ENCODE measurements at places on chromosomes 7 and 10.

DNA sequence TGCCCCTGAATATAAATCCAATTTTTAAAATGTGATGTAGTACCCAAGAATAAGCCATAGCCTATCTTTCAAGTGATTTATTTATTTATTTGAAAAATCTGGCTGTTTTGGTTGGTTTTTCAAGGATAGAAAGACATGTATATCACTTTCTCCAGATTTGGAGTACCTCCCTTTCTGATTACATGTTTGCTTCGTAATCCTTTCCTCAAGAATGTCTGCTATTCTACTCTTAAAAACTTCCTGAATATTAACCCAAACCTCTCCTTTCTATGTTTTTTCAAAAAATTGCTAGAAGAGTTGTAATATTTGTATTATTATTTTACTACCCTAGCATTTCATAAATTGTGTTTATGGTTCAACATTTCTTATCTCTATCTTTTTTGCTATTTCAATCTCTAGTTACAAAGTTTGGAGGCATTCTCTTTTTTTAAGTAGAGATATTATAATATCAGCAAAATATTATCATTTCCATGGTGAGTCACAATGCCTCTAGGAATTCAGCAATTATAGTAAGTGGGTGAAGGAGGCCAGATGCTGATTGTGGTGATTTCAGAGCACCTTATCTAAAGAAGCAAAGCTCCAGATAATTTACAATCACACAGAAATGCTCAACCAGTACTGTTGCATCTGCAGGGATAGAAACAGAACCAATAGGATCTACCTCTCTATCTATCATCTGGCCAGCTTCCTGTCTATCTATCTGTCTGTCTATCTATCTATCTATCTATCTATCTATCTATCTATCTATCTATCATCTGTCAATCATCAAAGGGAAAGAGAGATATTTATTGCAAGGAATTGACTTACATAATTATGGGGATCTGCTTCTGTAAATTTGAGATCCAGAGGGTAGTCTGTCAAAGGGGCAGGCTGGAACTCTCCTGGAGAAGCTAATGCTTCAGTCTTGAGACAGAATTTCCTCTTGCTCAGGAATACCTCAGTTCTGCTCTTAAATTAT lies 412.5 kb upstream of the SEMA3C start:
- no peak for DNase-seq

GRCh38 chr10:44362866-44363711 lies 21.8 kb downstream of the CXCL12 start:
- no peak for DNase-seq

DNA sequence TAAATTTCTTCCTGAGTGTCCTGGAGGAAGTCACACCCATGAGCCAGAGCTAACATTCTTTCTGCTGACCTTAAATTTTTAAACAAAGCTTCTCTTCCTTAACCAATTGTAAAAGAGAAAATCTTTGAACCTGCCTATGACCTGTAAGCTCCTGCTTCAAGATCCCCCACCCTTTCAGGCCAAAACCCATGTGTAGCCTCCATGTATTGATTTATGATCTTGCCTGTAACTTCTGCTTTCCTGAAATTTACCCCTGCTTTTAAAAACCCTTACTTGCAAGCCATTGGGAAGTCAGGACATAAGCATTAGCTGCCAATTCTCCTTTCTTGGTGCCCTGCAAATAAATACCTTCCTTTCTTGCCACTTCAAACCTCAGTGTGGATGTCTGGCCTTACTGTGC lies 68.5 kb upstream of the HECTD2 start:
- no peak for DNase-seq

DNA sequence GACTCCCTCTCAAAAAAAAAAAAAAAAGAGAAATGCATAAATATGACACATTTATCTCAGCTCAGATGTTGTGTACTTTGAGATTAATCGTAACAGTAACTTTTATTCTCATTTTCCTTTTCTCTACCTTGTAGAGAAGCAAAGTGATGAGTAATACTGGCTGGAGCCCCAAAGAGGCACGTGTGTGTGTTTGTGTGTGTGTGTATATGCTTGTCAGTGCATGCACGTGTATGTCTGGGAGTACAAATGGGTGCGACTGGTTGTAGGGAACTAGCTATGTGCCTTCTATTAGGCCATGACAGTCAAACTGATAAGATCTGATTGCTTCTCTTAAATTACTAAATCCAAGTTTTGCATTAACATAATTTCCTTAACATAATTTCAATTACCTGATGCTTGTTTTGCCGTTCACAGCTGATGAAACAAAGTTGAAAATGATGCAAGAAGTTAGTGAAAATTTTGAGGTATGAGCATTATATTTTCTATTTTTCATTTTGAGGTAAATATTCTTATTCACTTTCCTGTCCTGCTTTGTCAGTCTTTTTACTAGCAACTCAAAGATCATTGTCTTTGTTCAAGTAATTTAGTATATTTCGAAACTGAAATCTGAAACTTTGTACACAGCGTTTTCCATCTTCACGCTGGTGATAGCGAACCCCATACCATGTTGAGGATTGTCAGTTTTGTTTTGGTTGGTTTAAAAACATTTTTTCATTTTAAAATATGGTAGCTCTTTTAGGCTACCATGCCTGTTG lies 3.4 kb downstream of the TRRAP start:
- DNase-seq, result no peak

DNA sequence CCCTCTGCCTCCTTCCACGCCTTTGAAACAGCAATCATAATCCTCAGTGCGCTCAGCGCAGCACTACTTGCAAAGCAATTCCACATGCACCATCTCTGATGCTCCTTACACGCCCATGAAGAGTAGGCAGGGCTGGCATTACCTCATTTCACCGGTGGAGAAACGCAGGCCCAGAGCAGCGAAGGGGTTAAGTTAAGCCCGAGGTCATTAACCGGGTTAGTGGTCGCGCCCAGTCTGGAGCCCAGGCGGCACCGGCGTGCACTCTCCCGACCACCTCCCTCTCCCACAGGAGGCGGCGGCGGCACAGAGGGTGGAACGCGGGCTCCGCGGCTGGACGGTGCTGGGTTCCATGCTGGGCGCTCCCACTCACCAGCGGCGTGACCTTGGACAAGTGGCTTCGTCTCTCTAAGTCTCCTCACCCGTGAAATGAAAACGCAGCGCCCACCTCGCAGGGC lies 515 bp downstream of the FASTK start:
- no peak for DNase-seq

GRCh38 chr10:29926693-29927048 lies 132.7 kb downstream of the JCAD start:
- DNase-seq, result no peak

DNA sequence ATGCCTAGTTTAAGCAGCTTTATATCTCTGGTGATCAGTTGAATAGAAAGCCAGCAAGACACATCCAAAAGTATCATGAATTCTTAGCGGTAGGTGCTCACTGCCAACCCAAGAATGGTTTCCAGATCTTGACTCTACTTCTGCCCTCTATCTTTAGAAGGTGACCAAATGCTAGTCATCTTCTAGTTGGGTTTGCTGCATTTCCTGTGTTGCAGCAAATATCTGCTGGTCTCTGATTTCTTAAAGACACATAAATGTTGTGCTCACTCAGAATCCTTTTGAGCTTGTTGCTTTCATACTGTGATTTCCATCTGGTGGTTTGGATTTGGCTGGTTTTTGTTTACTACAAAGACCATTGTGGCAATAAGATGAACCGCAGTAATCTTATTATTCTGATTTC lies 2.2 kb downstream of the CDC123 start:
- DNase-seq, result no peak

GRCh38 chr10:5944389-5945189 lies 32.8 kb downstream of the IL15RA start:
- no peak for DNase-seq

- no peak for DNase-seq
Observed at GRCh38 chr7:22712999-22713398, 14.0 kb upstream of the IL6 start.

GRCh38 chr10:102593074-102593803 lies 51.0 kb upstream of the TRIM8 start:
- DNase-seq, result no peak

DNA sequence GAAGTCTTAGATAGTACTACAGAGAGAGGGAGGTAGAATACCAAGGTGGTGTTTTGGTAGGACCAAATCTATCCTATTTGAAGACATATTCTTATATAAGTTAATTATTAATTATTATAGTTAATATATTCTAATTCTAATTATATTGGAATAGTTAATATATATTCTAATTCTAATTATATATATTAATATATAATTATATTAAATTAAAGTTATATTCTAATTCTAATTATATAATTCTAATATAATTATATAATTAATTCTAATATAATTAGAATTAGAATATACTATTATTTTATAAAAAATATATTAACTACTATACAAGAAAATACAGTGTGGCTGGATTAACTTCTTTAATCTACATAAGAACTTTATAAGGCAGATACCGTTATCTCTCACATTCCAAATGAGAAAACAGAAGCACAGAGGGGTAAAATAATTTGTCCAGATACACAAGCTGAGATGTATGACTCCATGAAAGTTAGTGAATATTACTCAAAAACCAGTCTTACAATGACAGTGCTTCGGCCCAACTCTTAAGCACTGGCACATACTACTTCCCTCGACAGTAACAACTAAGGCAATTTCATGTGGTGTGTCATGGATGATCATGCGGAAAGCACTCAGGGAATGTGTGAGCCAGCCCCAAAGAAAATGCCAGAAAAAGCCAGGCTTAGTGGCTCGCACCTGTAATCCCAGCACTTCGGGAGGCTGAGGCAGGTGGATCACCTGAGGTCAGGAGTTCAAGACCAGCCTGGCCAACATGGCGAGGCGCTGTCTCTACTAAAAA lies 42.6 kb downstream of the TYW1B start:
- no peak for DNase-seq

GRCh38 chr10:77710081-77710551 lies 72.5 kb upstream of the KCNMA1 start:
- DNase-seq, result no peak

DNA sequence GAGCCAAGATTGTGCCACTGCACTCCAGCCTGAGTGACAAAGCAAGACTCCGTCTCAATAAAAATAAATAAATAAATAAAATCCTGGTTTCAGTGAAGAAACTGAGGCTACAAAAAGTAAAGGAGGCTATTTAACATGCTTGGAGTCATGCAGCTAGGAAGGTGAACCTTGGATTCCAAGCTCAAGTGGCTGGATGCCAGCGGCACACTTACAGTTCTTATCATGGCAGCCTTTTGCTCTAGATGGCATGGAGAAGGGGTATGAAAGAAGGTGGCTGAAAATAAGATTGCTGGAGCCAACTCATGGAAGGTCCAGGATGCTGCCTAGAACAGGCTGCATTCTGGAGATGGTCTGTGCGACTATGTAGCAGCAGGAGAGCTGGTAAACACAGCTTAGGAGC lies 170.0 kb downstream of the SLC25A13 start:
- DNase-seq, result no peak

- DNase-seq, result no peak
Observed at GRCh38 chr10:114995468-114996247, 57.7 kb downstream of the TRUB1 start.

- DNase-seq, result no peak
Observed at GRCh38 chr7:13743226-13743625, 246.2 kb downstream of the ETV1 start.

DNA sequence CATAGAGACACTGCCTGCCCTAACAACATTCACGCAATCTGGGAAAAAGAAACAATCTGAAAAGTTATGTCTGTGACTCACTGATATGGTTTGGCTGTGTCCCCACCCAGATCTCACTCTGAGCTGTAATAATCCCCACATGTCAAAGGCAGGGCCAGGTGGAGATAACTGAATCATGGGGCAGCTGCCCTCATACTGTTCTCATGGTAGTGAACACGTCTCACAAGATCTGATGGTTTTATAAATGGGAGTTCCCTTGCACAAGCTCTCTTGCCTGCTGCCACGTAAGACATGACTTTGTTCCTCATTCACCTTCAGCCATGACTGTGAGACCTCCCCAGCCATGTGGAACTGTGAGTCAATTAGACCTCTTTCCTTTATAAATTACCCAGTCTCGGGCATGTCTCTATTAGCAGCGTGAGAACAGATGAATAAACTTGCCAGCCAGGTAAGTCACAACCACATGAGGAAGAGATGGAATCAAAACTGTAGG lies 341.5 kb upstream of the AOAH start:
- no peak for DNase-seq

GRCh38 chr10:99234791-99235657 lies 628 bp downstream of the HPSE2 start:
- no peak for DNase-seq

DNA sequence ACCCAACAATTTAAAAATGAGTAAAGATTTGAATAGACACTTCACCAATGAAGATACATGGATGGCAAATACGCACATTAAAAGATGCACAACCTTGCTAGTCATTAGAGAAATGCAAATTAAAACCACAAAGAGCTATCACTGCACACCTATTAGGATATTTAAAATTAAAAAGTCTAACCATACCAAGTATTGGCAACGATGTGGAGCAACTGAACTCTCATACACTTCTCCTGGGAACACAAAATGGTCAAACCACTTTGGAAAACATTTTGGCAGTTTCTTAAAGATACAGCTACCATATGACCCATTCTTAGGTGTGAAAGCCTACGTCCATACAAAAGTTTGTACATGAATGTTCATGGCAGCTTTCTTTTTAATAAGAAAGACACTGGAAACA lies 36.1 kb downstream of the DCLRE1C start:
- no peak for DNase-seq

DNA sequence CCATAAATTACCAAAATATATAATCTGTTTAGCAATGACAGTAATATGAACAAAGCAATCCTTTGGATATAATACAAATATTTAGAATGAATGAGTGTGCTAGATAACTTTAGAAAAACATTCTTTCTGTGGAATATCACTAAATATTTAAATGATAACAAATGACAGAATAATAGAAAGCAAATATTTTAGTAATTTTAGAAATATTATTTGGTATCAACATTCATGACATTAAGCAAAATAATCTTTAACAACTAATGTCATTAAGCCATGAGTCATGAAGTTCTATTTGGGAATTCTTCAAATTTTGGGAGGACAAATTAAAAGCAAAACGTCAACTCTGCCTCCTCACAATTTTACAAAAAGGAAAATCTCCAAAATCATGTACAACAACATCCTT lies 844.8 kb upstream of the LRRN3 start:
- DNase-seq, result no peak

GRCh38 chr10:117000580-117000979 lies 4.4 kb downstream of the SHTN1 start:
- DNase-seq, result no peak

DNA sequence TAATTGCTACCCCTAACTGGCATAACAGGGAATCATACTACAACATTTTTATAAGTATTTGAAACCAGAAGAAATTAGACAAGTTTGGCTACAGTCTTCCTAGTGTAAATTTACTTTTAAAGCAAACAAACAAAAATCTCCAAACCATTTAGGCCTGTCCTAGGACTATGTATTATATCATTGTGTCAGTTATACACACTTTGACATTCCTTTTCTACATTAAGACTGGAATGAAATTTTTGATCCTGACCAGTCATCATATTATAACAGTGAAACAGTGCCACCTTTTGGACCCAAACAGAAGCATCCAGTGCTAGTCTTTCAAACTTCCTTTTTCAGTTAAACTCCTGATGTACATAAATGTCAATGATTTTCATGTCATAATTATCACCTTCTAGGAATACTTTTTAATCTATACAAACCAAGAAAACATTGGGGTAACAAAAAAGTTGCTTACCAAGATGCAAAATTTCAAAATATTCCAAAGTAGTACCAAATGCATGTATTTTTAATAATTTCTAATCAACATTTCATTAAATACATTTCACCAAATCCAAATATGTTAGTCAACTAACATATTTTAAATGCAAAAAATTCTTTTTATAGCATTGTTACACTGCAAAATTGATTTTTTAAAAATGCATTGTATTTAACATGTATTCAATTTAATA lies 75.7 kb downstream of the IMMP2L start:
- DNase-seq, result peak; percentile 59
